ENCODE measurements at places on chromosomes 2 and 18. TPM values are rescaled to one million over a fixed set of nuclear protein-coding genes. Genes with fewer than 3 reads are reported as not detected.

DNA sequence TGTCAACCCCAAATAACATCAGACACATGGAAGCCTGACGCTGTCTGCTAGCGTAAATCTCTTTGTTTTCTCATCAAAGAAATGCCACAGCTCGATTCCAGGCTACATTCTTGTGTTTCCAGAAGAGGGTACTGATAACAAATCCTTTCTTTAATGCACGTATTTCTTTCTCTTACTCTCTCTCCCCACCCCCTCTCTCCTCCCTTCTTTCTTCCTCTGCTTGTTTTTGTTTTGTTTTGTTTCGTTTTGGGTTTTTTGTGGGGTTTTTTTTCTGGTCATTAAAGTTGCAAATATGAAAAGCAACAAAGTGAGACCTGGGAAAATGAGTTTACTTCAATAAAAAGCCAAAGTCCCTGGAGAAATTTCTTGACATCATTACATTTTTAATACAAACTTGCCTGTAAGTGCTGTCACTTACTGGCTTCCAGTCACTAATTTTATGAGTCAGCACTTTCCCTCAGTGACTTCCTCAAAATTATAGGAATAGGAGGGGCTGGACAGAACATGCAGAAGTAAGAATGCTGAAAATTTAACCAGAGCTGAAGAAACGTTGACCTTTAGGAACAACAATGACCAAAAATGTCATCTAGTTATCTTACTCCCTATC lies 106.7 kb upstream of the NABP1 start:
- DNase-seq: no peak
- H3K4me3 ChIP-seq: no peak overlapping the region
- peaks cover under 1% of the 10 kb centered on the region for H3K4me1 ChIP-seq
- H3K36me3 ChIP-seq: no peaks in the 10 kb centered on the region

DNA sequence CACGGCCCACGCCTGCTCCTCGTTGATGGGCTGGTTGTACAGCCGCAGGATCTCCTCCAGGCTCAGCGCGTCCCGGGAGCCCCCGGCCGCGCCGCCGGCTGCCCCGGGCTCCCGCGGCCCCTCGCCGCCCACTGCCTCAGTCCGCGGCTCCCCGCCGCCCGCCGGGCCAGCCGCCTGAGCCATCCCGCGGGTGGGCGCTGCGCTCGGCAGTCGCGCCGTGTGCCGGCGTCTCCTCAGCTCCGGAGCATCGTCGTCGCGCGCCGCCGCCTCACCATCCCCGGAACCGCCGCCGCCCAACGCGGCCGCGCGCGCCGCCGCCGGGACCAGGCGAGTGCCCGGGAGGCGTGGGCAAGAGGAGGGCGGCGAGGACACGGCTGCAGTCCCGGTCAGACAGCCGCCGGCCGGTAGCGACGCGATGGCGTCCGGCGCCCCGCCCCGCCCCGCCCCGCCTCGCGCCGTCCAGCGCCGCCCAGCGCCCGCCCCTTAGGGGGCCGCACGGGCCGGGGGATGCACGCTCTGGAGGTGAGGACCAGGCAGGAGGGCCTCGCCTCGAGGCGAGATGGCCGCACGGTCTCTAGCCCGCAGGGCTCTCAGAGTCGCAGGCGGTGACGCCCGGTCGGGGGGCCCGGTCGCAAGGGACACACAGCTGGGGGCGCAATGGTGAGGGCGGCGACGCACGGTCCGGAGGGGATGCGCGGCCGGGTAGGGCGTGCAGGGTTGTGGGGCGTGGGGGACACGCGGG lies at the start of gene SPIRE1:
Gene SPIRE1, minus strand, starts transcription at position 424 of the 742 bp plus-strand sequence. Its CDS starts 241 bp downstream, at position 183.
- no peaks in the 10 kb centered on the region for H3K27me3 ChIP-seq
- no peaks in the 10 kb centered on the region for H3K36me3 ChIP-seq
- H3K4me1 ChIP-seq: peaks cover 21% of the 10 kb centered on the region
- peak within 1 kb of the TSS; percentile 23 for H3K27ac ChIP-seq
- DNase-seq: peak; percentile 29
- peak within 1 kb of the TSS; percentile 85 for H3K4me3 ChIP-seq

DNA sequence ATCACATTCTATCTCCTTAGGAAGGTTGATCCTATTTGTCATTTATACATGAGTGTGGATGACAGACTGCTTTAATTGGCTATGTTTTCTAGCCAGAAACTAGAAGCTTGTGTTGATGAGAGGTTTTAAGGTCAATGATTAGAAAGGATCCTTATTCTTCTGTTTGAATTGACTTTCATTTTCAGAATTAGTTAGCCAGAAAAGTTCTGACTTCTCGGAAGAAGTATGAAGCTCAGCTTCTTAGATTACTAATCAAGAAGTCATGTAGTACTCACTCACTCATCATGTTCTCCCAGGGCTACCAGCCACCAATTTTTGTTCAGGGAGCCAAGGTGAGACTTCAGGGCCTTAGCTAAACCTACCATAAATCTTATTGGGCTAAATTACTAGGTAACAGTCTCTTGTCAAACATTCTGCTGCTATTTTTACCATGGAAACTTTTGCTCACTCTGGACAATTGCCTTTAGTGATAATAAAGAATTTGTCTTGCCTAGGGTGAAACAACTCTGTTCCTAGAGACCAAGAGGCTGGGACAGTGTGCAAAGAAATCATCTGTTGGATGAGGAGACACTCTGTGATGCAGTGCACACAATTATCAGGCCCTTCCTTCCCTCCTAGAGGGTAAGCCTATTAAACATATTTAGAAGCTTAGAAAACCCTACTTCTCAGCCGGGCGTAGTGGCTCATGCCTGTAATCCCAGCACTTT lies 111.6 kb upstream of the DNMT3A start:
- no peaks in the 10 kb centered on the region for H3K36me3 ChIP-seq
- no peak overlapping the region for H3K27ac ChIP-seq
- no peak overlapping the region for H3K4me3 ChIP-seq
- no peak for DNase-seq

- DNase-seq: no peak
- H3K27ac ChIP-seq: no peak overlapping the region
- no peaks in the 10 kb centered on the region for H3K27me3 ChIP-seq
- no peaks in the 10 kb centered on the region for H3K4me1 ChIP-seq
- no peaks in the 10 kb centered on the region for H3K36me3 ChIP-seq
Measured at GRCh38 chr2:193505620-193506019, 1310.9 kb upstream of the TMEFF2 start.

GRCh38 chr2:174025271-174026121 lies 60.3 kb upstream of the SP3 start:
- H3K27ac ChIP-seq: no peak overlapping the region
- H3K36me3 ChIP-seq: no peaks in the 10 kb centered on the region
- peak overlapping the region; percentile 39 for H3K4me3 ChIP-seq
- H3K4me1 ChIP-seq: peaks cover 36% of the 10 kb centered on the region

DNA sequence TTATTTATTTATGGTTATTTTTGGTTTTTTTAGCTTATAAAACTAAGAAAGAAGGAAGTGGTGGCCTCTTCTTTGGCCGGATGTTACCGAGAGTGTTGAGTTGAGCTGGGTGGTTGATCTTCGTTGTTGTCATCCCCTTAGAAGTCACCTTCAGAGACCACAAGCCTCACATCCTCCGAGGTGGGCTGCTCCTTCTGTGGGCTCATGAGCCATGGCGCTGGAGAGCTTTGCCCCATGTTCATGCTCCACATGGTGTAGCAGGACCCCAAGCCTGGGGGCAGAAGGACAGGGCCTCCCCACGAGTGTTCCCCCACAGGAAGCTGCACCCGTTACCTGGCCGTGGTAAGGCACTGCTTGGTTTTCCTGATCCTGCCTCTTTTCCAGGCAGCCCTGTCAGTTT lies 23.4 kb downstream of the SNTG2 start:
- no peak overlapping the region for H3K4me3 ChIP-seq
- no peaks in the 10 kb centered on the region for H3K4me1 ChIP-seq
- no peaks in the 10 kb centered on the region for H3K36me3 ChIP-seq
- peaks cover 9% of the 10 kb centered on the region for H3K27me3 ChIP-seq

GRCh38 chr18:65974758-65975157 lies 223.9 kb downstream of the CDH7 start:
- H3K4me3 ChIP-seq: no peak overlapping the region
- H3K27ac ChIP-seq: no peak overlapping the region
- H3K36me3 ChIP-seq: no peaks in the 10 kb centered on the region
- H3K27me3 ChIP-seq: no peaks in the 10 kb centered on the region
- H3K4me1 ChIP-seq: no peaks in the 10 kb centered on the region

- DNase-seq: peak; percentile 15
- no peaks in the 10 kb centered on the region for H3K27me3 ChIP-seq
- no peaks in the 10 kb centered on the region for H3K4me1 ChIP-seq
- no peak overlapping the region for H3K4me3 ChIP-seq
- H3K36me3 ChIP-seq: no peaks in the 10 kb centered on the region
Measured at GRCh38 chr2:79876430-79876829, 363.6 kb downstream of the CTNNA2 start.

POTEI gene
- 0.48 TPM for total RNA-seq

ACTG2 gene
- 0.13 TPM for total RNA-seq

SNX17 gene
- 94.9 TPM for total RNA-seq

PASK gene
- 16.0 TPM for total RNA-seq

All from HepG2 (cell line).